Cortex of kidney (tissue), 1 donor: ENCODE measurements at places on chromosomes 2 and 18.

DNA sequence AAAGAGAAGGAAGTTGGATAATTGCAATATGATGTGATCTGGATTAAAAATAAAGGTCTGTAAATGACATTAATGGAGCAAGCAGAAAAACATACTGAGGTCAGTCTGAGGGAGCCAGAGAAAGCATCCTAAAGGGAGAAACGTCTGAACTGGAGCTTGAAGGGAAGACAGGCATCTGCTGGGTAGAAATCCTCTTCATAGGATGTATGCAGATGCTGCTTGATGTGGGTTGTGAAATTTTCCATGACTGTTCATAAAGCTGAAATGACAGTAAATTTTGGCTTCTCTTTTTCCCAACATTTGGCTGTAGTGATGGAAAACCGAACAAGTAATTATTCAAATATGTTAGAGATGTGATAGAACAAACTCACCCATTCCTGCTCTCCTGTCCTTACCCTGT lies 287.6 kb downstream of the CAMKMT start:
- no peak for DNase-seq

DNA sequence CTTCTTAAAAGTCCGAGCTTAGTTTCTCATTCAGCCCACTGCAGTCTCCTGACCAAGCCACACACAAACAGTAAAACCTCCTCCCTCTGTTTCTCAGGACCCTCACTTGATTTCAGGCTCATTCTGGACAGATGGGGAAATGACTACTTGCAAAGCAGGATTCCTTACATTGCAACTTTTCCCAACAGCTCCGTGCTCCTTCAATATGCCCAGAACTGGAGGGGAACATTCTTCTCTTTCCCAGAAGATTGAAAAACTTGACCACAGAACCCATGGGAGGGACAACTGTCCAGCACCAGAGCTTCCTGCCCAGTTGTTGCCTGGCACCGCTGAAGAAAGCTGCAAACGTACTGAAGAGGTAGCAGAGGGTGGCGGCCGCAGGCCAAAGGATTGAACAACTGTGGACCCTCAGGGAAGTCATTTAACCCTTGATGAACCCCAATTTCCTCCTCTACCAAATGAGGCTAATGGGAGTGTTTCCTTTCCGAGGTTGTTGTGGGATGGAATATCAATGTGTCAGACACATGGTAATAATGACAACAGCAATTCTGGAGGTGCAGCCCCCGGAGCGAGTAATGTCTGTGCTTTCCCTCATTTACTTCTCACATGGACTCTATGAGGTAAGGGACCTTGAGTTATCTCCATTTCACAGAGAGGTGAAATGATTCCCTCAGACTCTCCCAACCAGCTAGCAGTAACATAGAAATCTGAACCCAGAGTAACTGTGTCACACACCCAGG lies 25.0 kb downstream of the BCL11A start:
- DNase-seq, result no peak

- DNase-seq, result no peak
Observed at GRCh38 chr2:191349990-191350389, 104.8 kb downstream of the MYO1B start.

GRCh38 chr2:36697424-36698066 lies 1.0 kb downstream of the VIT start:
- no peak for DNase-seq

- DNase-seq, result no peak
Observed at GRCh38 chr2:137206069-137206468, 440.7 kb downstream of the THSD7B start.

DNA sequence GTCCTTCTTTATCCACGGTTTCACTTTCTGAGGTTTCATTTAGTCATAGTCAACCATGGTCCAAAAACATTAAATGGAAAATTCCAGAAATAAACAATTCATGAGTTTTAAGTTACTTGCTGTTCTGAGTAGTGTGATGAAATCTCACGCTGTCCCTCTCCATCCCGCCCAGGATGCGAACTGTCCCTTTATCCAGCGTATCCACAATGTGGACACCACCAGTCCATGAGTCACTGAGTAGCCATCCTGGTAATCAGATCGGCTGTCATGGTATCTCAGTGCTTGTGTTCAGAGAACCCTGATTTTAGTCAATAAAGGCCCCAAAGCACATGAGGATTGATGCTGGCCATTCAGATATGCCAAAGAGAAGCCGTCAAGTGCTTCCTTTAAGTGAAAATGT lies 3.7 kb downstream of the SP140L start:
- no peak for DNase-seq

GRCh38 chr2:47862949-47863348 lies 43.3 kb downstream of the FBXO11 start:
- DNase-seq, result no peak

GRCh38 chr2:26001743-26002351 lies 19.6 kb upstream of the KIF3C start:
- DNase-seq, result no peak

DNA sequence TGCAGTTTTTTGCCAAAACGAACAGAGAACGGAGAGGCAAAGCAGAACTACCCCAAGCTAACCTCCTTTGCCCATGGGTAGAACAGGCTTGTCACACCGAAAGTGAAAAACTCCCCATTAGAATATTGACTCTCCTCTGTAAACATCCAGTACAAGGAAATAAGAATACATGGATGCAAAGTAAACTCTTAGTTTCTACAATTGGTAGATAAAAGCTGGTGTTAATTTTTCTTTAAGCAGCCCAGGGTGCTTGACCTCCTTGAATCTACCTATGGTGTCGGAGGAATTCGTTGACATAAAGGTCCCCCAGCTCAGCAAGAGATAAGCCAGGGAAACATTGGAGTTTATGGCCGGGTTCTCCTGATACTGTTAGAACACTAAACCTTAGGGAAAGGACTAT lies 48.4 kb upstream of the DSG1 start:
- no peak for DNase-seq

- DNase-seq, result no peak
Observed at GRCh38 chr2:110735366-110735765, 3.0 kb downstream of the ACOXL start.

DNA sequence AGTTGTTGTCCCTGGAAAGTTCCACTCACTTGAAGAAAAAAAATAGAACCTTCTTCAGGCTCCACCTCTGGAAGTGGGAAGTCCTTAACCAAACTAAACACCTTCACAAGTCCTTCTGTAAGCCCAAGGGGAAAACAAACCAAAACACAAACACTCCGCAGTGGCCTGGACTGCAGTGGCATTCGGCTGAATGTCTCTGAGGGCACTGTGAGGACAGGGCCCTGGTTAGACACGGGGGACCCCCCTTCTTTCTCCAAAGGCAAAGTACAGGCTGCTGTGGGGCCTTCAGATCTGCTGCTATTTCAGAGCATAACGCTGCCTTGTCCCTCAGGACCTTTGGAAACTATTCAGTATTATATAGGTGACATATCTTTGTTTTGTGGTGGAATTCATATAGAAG lies 28.1 kb downstream of the FOSL2 start:
- DNase-seq, result no peak

DNA sequence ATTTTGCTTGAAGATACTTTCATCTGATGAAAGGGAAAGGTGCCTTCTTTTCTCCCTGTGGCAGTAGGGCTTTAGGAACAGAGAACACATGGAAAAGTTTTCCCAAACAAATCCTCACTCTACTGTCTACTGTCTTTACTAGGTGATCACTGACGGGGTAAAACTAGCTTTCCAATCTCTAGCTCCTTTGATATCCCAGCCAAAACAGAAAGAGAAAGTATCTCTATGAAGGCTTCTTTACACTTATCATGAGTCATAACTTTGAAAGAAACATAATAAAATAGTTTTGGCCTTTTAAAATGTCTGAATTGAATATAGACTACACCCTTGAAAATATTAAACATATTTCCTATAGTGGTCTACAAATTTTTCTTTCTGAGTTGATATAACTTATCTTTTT lies 214.5 kb downstream of the DSEL start:
- DNase-seq, result no peak

- DNase-seq, result no peak
Observed at GRCh38 chr2:143633419-143633818, 504.2 kb downstream of the ARHGAP15 start.

GRCh38 chr2:157322432-157322831 lies 3.2 kb downstream of the ERMN start:
- no peak for DNase-seq

DNA sequence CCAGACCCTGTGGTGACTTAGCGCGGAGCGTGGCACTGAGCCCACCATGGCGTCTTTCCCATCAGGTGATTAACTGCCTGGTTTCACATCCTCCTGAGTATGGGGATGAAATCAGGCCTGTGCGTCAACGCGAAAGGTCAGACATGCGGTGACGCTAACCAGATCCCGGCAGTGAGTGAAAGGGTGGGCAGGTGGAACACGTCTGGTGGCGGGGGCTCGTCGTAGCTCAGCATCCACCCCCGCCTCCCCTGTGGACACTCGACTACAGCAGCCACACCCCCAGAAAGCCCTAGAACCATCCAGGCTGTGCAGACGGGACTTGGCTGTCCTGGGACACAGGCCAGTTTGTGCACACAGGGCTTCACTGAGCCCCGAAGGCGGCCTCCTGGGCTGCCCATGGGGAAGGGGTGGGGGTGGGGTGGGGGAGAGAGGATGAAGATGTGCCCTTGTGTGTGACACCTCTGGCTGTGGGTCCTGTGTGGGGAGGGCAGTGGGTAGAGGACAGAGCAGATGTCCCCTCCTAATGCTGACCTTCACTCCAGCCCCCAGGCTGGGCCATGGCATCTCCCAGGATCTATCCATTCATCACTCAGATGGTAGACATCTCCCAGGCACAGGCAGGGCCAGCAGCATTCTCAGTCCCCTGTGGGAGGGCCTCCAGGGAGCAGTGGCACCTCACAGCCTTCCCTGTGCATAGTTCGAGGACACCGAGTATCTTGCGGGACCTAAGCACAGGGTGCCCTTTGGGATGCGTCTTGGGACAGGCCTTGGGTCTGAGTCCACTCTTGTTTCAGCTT lies 27.5 kb downstream of the RAMP1 start:
- no peak for DNase-seq

- DNase-seq, result no peak
Observed at GRCh38 chr2:234161932-234162331, 111.4 kb downstream of the SPP2 start.

DNA sequence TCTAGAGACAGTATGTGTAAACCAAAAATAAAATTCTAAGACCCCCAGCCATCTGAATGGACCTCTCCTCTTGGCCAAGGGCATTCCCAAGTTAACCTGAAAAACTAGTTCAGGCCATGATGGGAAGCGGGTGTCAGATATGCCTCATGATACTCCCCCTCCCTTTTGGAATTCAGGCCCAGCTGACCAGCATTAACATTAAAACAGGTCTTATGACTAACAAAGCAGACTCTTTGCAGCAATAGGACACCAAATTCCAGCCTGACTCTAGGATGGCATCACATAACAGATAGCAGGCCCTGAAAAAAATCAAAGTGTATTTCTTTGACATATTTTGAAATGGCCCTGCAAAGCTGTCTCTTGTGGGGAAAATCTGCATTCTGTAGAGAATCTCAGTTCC lies 73.3 kb upstream of the L3MBTL4 start:
- DNase-seq, result no peak

- no peak for DNase-seq
Observed at GRCh38 chr2:209086761-209087160, 337.1 kb upstream of the MAP2 start.

- no peak for DNase-seq
Observed at GRCh38 chr2:156057647-156058046, 274.9 kb downstream of the NR4A2 start.

- DNase-seq, result no peak
Observed at GRCh38 chr2:138202762-138203161, 238.5 kb downstream of the HNMT start.

GRCh38 chr18:66078925-66079800 lies 328.4 kb downstream of the CDH7 start:
- DNase-seq, result no peak

DNA sequence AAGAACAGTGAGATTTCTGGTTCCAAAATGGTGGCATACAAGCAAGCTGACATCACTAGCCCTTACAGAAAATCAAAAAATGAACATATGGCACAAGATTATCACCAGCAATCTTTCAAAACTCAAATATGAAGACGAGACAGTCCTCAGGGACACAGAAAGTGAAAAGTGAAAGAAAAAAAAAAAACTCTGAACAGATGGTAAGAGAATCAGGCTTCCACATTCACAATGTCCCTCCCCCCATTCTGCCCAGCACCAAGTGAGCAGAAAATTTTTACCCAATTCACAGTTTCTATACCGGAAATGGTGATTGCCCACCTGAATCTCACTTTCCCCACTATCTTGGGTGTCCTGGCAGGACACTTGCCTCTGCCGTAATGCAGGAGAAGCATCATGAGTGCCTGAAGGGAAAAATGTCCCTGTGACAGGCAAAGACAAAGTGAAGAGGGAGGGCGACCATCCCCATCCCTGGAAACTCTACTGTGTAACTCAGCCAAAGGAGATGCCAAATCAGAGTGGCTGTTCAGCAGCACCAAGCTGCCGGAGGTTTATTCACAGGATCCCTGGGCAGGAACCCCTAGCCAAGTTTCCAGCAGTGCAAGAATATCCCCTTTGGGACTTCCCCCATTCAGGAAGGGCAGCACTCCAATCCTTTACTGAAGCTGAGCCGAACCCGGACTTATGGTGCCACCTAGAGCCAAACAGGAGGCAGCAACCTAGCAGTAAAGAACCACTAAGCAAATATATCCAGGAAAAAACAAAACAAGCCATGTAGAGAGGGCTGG lies 312.2 kb downstream of the LRATD1 start:
- DNase-seq, result no peak

- no peak for DNase-seq
Observed at GRCh38 chr18:28485210-28485801, 308.4 kb upstream of the CDH2 start.

GRCh38 chr18:58527952-58528287 lies 101.0 kb downstream of the ALPK2 start:
- DNase-seq, result no peak

GRCh38 chr2:129611471-129611870 lies 368.0 kb upstream of the RAB6C start:
- no peak for DNase-seq
